ENCODE measurements at places on chromosomes 6 and 20. TPM values are rescaled to one million over a fixed set of nuclear protein-coding genes. Genes with fewer than 3 reads are reported as not detected.

DNA sequence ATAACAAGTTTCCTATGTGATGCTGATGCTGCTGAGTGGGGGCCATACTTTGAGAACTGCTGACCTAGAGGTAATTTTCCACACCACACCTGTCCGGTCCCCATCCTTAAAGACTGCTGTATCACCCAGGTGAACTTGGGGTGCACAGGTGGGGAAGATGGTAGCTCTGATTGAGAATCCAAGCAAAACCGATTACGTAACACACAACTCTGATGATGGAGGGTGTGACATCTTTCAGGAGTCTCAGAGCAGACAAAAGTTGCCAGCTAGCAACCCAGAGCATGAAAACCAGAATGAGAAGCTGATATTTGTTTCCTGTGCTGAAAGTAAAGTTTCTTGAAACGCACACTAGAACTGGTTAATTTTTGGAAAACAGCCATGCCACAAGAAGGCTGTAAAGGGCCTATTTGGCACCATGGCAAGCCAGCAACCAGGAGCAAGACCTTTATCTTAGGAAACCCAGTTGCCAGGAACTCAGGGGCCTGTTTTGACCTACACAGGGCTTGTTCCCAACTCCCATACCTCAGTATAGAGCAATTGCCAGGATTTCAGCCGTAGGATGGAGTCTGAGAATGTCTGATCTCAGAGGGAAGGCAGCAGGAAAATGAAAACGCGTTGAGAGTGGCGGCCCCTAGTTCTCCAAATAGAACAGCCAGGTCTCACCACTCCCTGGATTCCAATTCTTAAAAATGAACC, 21.6 kb upstream of the TBC1D7 start:
- H3K27me3 ChIP-seq: no peaks in the 10 kb centered on the region
- no peak overlapping the region for H3K4me3 ChIP-seq

The SLC22A16 gene
- total RNA-seq: not detected

The KCNK15 gene
- 16.1 TPM for total RNA-seq

- DNase-seq: no peak
- no peaks in the 10 kb centered on the region for H3K36me3 ChIP-seq
- H3K27ac ChIP-seq: no peak overlapping the region
- H3K4me1 ChIP-seq: no peaks in the 10 kb centered on the region
- no peaks in the 10 kb centered on the region for H3K27me3 ChIP-seq
Observed at GRCh38 chr6:166469426-166469961, 86.8 kb upstream of the MPC1 start.

DNA sequence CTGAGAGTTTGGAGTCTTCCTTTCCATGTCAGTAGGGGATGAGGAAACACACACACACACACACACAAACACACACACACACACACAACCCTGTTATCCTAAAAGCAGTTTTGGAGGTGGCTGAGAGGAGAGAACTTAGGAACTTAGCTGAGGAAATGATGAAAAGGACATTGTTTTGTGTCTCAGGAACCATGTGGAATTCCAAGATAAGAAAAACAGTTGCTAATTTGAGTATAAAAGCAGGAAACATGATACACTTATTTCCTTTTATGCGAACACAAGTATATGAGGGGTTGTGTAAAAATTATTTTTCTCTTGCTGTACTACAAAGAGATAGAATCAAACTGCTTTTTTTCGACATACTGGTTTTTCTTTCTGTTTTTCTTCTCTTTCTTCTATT, at the start of gene MYCT1:
MYCT1 (plus strand) TSS at position 264 of the 400 bp plus-strand sequence; CDS start at position 270, 6 bp downstream.
- H3K4me1 ChIP-seq: no peaks in the 10 kb centered on the region
- no peak for DNase-seq
- no peak within 1 kb of the TSS for H3K27ac ChIP-seq
- H3K36me3 ChIP-seq: no peaks in the 10 kb centered on the region

DNA sequence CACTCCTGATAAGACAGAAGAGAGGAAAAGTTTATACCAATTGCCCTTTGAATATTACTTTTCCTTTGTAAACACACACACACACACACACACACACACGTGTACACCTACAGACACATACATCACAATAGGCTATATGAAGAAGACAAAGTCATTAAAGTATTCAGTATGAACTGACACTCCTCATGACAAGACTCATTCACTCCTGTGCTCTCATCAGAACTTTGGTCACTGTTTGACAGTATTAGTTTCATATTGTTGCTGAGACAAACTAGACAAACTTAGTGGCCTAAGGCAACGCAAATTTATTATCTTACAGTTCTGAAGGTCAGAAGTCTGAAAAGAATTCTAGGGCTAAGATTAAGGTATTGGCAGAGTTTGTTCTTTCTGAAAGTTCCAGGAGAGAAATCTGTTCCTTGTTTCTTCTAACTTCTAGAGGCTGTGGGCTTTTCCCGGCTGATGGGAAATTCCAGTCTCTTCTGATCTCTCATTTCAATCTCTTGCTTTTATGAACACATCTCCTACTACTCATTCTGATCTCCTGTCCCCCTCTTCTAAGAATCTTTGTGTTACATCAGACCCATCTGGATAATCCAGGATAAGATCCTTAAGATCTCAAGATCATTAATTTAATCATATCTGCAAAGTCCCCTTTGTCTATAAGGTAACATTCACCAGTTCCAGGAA, 171.3 kb downstream of the HACE1 start:
- H3K4me1 ChIP-seq: no peaks in the 10 kb centered on the region
- no peak for DNase-seq
- H3K27ac ChIP-seq: no peak overlapping the region
- no peaks in the 10 kb centered on the region for H3K36me3 ChIP-seq

GRCh38 chr20:23129891-23130621, 43.9 kb upstream of the CD93 start:
- no peaks in the 10 kb centered on the region for H3K36me3 ChIP-seq
- no peaks in the 10 kb centered on the region for H3K4me1 ChIP-seq
- DNase-seq: no peak
- no peaks in the 10 kb centered on the region for H3K27me3 ChIP-seq

All from prostate gland (tissue), 2 donors.